ENCODE measurements at places on chromosomes 1 and 21. TPM values are rescaled to one million over a fixed set of nuclear protein-coding genes. Genes with fewer than 3 reads are reported as not detected.

The KIF17 gene
- 1.4 TPM for total RNA-seq

The IGSF3 gene
- total RNA-seq, result 0.47 TPM

The LACTBL1 gene
- not detected for total RNA-seq

The PIGR gene
- not detected for total RNA-seq

The IVL gene
- not detected for total RNA-seq

The ELF3 gene
- total RNA-seq, result 0.09 TPM

The SVBP gene
- 13.6 TPM for total RNA-seq
